ENCODE measurements at places on chromosomes 11 and 22.

- DNase-seq = peak; percentile 20
Measured at GRCh38 chr11:9758637-9759518, 95.0 kb downstream of the SWAP70 start.

GRCh38 chr22:41828516-41828915 is 4.4 kb upstream of the SREBF2 start:
- no peak for DNase-seq

- DNase-seq = no peak
Measured at GRCh38 chr11:128765571-128766549, 72.0 kb downstream of the FLI1 start.

DNA sequence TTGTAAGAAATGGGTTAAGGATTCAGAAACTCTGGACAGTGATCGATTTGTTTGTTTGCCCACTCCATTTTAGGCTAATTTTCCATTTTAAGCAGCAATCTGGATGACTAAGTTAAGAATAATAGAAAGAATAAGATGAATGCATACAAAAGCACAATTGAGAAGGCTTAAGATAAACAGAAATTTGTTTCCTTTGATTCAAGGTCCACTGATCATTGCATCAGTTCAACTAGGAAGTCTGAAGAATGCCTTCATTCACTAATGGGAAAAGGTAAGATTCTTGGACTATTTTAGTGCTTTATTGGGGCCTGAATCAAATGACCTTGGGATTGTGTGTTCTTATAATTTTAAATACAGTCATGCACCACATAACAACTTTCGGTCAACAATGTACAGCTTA is 140.8 kb downstream of the CADM1 start:
- DNase-seq = no peak

DNA sequence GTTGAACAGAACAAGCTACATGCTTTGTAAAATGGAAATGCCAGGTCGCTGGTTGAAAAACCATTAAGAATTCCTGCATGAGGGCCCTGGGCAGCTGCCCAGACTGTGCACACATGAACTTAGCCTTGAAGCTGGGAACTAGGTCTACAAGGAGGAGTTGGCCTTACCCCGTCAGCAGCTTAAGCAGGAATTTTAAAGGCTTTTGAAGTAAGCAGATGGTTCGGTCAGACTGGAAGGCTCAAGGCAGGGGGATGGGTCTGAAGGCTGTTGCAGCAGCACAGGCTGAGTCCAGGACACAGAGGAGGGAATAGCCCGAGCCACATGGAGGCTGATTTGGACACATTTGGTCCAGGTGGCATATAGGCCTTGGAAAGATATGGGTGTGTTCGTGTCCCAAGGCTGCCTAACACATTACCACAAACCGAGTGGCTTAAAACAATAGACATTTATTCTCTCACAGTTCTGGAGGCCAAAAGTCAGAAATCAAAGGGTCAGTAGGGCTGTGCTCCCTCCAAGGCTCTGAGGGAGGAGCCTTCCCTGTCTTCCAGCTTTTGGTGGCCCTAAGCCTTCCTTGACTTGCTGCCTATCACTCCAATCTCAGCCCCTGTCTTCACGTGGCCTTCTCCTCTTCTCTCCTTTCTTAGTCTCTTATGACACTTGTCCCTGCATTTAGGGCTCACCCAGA is 11.6 kb downstream of the LIF start:
- no peak for DNase-seq

DNA sequence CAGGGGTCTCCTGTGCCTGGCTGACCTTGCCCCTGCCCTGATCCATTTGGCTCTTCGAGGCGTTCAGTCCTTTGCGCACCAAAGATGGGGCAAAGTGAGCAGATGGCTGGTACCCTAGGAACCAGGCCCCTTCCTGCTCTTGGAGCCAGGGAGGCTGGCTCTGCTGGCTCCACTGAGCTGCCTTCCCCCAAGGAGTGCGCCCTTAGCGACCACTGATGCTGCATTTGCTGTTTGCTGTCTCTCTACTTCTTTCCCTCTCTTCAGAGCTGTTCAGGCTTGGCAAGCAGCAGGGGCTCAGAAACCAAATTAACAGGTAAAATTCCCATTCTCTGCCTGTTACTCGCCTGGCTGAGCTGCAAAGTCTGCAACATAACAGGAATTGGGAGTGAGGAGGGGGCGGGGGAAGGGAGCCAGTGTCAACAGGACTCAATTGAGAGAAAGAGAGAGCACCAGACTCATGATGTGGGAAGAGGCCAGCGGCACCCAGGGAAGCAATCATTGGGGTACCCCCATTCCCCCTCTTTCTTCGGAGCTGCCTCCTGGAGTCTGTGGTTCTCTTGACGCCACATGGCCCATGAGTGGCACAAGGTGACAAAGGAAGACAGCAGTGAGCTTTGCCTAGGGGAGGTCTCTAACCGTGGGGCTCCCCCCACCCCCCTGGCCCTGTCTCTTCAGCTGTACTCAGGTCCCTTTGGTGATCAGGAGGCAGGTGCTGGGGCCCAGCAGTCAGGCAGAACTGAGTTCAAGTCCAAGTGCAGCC is 102.3 kb downstream of the TP53I11 start:
- DNase-seq = no peak

GRCh38 chr22:50015451-50016307 is 3.1 kb upstream of the IL17REL start:
- no peak for DNase-seq

DNA sequence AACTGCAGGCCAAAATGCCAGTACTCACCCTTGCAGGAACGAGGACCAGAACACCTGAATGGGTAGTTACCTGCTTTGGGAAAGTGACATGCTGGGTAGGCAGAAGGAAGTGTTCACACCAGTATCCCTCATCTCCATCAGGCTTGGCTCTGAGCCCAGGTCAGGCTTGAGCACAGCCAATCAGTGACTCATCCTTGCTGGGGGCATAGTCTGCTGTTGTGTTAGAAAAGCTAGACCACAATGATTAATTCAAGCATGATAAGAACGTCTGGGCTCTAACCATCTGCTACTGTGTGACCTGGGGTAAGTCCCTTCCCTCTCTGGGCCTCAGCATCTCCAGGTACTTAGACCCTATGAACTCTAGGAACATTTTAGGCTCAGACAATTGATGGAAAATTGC is 450.4 kb downstream of the MIAT start:
- no peak for DNase-seq

DNA sequence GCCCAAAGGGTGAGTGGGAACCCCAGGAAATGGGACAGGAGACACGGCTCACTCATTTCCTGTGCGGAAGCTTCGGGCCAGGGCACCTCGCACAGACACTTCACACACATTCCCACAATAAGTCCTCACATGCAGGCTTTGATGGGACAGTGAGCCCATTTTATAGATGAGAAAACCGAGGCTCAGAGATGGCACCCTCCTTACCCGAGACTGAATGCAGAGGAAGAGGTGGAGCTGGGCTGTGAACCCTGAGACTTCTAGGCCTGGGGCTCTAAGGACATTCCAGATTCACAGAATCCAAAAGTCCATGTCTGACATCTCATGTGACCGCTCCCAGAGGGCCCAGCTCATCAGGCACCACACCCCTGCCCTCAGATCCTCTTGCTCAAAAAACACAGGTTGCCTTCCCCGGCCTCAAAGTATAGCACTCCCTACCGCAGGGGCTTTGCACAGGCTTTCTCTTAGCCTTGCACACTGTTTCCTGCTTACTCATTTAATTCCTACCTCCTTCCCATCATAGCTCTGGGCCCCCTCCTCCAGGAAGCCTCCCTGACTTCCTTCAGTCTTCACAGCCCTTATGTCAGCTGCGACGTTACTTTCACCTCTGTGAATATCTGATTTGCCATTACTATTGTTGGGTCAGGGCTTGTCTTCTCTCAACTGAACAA is 57.1 kb upstream of the TCF20 start:
- DNase-seq = no peak

- no peak for DNase-seq
Measured at GRCh38 chr22:17851759-17852158, 77.5 kb upstream of the BID start.

DNA sequence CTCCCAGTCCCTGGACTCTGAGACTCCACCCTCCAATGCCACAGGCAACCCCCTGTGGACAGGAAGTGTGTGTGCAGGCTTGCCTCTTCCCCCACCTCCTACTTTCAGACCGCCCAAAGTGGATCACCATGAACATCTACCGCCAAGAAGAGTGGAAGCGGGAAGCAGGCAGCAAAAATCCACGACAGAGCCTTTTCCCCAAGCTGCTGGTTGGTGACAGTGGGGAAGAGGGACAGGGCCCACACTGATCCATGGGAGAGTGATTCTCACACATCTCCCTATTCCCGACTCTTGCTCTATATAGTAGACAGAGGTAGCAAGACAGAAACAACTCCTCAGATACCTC is 53.4 kb upstream of the SPATA19 start:
- DNase-seq = no peak

DNA sequence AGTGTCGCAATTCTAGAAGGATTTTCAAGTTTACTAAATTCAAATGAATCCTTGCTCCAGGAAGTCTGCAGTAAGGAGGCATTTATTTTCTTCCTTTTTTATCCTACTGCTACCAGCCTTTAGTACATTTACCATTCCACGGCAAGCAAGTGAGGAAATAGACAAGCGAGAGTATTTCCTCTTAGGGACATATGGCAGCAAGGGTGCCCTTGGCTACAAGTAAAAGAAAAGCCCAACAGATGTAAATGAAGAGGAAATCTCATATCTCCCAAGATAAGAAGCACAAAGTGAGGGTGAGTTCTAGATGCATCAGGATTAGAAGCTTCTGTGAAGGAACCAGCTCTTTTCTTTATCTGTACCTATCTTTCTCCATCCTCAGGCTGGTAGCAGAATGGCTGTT is 37.8 kb upstream of the FZD4 start:
- DNase-seq = no peak

GRCh38 chr22:49035818-49036457 is 791.7 kb downstream of the BRD1 start:
- no peak for DNase-seq

DNA sequence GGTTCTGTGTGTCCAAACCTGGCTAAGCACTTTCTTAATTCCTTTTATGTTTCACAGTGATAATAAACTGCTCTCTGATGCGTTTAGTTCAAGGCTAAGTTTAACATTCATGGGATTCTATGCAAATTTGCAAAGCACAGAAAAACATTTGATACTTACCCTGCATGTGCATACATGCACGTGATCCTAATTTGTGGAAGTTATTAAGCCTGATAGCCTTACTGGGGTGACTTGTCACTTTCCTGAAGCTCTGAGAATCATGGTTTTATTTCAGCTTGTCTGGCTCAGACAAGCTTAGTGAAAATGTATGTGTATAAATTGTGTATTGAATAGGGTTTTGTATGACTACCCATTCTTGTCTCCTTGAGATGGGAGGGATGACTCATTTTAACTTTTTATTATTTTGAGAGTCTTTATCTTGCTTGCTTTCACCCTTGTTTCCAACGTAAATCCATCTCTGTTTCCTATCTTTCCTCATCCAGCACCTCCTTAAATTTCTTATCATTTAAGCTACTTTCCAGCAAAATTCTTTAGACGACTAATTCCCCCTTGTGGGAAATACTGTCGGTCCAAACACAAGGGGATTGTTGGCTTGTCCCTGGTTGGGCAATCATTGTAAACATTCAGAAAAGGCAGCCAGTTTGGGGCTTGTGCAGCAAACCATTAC is 167.1 kb downstream of the C11orf91 start:
- DNase-seq = no peak

- no peak for DNase-seq
Measured at GRCh38 chr11:72899238-72899637, 85.0 kb downstream of the ATG16L2 start.

- DNase-seq = no peak
Measured at GRCh38 chr22:19879246-19879570, 24.5 kb upstream of the GNB1L start.

GRCh38 chr11:112315861-112316739 is 55.4 kb upstream of the PLET1 start:
- no peak for DNase-seq

- no peak for DNase-seq
Measured at GRCh38 chr11:99513368-99513767, 492.6 kb downstream of the CNTN5 start.

- DNase-seq = peak; percentile 58
Measured at GRCh38 chr22:37623075-37624016, 14.7 kb downstream of the GGA1 start.

- DNase-seq = no peak
Measured at GRCh38 chr11:71971680-71972079, 27.0 kb upstream of the IL18BP start.

GRCh38 chr11:12771875-12772274 is 97.7 kb downstream of the TEAD1 start:
- no peak for DNase-seq

- DNase-seq = no peak
Measured at GRCh38 chr11:67371189-67371910, 2.0 kb downstream of the CLCF1 start.

DNA sequence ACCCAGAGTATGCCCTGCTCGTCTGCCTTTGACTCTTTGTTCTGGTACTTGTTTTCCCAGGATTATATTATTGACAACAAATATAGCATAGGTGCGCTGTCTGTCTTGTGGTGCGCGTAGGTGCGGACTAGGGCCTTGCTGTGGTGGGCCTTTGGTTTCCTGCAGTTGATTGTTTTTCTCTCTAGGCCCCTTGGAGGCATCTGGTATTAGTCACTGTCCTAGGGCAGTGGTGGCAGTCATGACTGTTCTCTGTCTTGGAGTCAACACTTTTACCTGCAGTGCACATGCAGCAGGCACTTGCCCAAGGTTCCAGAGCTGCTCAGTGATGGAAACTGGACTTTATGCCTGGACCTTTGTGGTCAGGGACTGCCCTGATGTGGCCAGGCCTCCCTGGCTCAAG is 18.6 kb downstream of the PPP6R2 start:
- DNase-seq = no peak

DNA sequence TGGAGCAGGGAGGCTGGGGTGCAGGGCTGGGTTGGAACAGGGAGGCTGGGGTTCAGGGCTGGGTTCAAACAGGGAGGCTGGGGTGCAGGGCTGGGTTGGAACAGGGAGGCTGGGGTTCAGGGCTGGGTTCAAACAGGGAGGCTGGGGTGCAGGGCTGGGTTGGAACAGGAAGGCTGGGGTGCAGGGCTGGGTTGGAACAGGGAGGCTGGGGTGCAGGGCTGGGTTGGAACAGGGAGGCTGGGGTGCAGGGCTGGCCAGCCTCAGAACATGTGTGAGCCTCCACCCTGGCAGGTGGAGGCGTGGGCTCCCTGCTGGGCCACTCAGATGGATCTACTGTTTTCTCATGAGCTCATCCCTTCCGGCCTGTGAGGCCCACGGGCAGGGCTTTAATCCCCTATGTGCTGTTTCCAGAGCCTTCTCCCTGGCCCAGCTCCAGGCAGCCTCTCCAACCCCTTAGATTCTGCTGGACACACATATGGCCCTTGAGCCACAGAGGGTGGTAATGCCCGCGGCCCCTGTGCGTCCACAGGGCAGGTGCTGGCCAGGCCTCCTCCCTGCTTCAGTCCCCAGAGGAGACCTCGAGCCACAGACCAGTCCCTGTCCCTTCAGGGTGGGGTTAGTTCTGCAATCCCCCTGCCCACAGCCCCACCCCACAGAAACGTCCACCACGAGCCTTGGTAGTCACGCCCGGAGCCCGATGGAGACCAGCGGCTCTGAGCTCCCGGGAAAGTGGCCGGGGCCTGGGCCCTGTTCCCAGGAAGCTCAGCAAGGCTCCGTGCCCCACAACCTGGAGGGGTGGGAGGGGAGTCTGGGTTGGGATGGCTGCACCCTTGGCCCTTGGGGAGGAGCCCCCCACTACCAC is 197.9 kb downstream of the BRD1 start:
- no peak for DNase-seq

- DNase-seq = no peak
Measured at GRCh38 chr11:106091480-106092123, 14.1 kb downstream of the AASDHPPT start.

- no peak for DNase-seq
Measured at GRCh38 chr11:93256623-93257022, 58.8 kb upstream of the SLC36A4 start.
